Inflammatory macrophage treated with lipopolysaccharide for 1 hour (primary cell): ENCODE measurements at places on chromosomes 3 and 15.
A peak's percentile ranks its signal among the peaks of the same experiment; 100 is the strongest.

GRCh38 chr3:192727032-192727847, at the start of gene FGF12:
FGF12 (minus strand) TSS chr3:192727541.
- DNase-seq: no peak

DNA sequence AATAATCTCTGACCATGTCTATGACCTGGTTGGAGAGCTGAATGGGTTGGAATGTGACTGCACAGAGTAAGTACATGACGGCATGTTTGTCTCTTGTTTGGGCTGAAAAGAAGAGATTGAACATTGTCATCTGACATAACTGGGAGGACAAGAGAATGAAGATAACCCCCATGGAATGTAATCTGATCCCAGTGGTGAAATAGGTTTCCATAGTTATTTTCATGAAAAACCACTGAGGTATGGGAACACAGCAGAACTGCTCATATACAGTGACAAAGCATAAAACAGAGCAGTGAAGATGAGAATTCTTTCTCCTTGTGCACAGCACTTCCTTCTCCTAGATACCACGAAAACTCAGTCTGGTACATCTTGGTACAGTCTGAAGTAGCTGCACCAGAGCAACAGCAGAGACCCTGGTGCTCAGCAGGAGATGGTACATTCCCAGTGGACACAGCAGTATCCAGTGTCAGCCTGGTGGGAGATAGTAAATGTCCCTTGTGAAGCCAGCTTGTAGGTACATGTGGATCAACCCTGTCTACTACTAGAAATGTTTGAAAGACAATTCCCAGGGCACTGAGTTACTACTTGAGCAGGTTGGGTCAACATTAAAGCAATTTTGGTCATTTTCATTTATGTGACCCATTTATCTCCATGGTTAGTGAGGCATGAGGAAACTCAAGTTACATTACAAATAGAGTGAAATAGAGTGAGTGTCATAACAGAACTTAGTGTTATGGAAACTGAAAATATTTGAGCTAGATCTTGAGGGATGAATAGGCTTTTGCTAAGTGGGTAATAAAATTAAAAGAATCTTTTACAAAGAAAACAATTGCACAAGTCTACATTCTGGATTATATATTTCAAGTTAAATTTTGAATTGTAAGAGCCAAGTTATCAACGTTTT, 178.3 kb downstream of the SUCNR1 start:
- DNase-seq: no peak

DNA sequence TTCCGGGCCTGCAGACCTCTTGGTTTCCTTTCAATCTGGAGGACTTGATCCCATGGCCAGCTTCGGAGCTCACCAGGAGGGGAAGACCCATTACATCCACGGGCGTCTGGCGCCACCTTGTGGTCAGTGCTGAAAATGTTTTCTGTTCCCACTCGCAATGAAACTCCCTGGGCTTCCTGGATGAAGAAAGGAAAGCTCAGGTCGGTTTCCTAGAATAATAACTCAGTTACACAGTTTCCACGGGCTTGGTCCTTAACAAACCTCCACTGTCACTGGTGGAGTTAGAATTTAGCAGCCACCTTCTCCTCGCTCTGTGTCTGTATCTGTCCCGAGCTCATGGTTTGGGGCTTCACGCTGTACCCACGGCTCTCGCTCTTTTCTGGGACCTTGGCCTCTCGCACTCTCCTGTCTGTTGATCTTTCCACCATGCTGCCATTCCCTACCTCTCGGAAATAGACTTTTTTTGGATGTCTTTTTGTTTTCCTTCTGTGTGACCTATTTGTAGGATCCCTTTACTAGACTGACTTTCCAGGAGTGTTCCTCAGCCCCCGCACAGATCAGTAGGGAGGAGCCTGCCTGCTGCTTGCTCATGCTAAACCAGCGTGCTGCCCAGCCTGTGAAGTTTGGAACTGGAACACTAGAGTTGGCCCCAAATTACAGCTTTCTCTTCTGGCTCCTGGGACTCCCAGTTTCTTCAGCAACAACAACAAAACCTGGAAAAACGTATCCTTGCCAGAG, 56.3 kb downstream of the IL20RB start:
- DNase-seq: peak; percentile 77

DNA sequence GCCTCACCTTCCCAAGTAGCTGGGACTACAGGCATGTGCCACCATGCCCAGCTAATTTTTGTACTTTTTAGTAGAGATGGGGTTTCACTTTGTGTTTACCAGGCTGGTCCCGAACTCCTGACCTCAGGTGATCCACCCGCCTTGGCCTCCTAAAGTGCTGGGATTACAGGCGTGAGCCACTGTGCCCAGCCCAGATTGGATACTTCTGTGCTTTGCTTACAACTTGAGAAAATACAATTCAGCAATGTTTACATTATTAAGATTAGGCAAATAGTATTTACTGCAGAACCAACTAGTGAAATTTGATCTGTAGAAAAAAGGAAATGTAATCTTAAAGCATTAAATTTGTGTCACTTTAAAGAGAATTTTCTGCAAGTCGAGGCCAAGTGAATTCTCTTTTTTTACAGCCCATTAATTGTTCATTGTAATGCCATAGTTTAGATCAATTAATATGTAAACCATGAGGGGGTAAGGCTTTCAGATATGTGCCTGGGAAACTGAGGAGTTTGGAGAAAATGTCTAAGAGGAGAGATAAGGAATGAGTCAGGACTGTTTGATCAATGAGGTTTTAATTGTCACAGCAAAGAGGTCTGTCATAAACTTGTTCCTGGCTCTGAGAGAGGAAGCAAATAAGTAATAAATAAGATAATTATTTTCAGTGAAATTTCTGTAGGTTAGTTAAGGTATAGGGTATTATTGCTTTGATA, 15.3 kb downstream of the PYDC2 start:
- DNase-seq: no peak

DNA sequence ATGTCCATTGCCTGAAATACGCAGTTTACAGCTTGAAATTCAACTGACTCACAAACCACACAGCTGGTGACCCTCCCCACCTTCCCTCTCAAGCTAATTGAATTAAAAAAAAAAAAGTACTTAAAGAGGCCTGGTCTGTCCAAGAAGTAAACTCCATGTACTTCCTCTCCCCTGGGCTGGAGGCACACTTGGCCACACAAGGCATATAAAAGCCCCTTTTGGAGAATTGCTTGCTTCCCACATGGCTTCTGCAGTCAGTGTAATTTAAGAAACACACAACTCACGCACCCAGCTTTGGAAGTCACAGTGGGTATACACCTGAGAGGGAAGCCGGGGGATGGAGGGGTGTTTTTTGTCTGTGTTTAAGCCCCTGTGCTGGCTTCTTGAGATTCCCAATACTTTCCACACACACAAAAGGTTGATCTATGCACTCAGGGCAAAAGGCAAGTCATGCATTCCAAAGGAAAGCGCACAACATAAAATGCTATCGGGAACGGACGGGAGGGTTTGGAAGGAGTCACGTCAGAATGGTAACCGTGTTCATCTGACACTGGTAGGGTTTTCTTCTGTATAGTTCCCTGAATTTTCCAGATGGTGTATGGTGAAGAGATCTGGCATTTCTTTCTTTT, 106.6 kb upstream of the ALDH1A3 start:
- DNase-seq: no peak

DNA sequence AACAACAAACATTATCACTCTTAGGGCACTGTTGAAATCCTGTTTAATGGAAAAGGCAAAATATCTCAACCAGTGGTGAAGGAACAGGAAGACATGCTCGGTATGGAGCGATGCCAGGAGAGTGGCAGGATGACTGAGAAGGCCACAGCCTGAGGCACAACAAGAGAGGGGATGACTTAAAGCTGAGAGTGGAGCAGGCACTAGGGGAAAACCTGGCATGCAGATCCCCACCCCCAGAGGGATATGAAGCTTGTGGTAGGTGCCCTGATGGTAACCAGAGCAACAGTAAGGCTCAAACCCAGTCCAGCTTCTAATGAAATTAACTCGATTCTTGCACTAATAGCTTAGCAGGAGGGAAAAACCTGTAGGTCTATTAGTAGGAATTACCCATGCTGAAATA, 40.4 kb downstream of the LYSMD4 start:
- no peak for DNase-seq

GRCh38 chr3:140552403-140552802, 125.5 kb upstream of the TRIM42 start:
- no peak for DNase-seq

GRCh38 chr3:42721690-42722089, 19.1 kb upstream of the HHATL start:
- no peak for DNase-seq

GRCh38 chr15:87481126-87481525, 775.4 kb downstream of the NTRK3 start:
- no peak for DNase-seq

DNA sequence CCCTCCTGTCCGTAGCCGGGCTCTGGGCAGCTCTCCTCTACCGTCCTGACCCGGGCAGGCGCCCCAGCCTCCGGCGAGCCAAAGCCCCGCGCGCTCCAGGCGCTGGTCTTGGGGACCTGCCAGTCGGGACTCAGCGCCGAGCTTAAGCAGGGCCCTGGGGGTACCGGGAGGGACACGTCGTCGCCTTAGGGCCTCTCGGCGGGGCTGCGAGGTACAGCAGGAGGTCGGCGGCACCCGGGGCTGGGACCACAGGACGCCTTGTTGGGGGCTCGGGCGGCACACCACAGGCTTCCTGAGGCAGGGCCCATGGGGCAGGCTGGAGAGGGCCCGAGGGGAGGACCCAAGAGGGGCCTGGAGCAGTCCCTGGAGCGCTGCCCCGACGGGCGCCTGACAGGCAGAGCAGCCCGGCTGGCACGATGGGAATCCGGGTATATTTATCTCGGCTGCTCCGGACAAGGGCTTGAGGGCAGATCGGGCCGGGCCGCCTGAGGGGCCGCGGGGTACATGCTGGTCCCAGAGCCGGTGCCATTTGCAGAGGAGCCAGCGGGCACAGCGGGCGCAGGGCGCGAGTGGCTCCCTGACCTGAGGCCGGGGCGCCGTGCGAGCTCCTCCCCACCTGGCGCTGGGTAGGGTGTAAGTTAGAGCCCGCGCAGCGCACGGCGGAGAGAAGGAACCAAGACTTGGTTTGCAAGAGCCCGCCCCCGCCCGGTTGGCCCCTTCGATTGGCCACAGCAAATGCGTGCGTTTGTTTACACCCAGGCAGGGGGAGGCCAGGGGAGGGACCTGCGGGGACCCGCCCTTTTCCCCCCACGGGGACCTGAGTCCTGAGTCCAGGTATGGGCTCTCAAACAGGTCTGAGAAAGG, 574 bp downstream of the SLC38A3 start:
- DNase-seq: no peak

GRCh38 chr15:57506422-57506821, 85.3 kb upstream of the MYZAP start:
- no peak for DNase-seq

DNA sequence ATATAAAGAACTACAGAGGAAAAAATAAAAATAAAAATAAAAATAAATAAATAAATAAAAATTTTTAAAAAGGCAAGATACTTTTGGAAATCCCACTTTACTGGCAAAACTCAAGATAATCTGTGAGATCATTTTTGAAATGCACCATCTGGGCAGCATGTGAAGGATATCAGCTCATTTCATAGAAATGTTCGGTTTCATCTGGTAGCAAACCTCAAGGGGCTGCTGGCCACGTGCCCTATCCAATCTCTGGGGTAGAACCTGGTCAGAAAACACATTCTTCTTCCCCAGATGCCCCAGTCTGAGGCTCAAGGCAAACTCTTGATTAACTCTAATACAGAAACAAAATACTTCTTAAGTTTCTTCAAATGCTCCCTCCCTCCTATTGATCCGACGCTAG, 166.0 kb downstream of the FMN1 start:
- no peak for DNase-seq

- no peak for DNase-seq
Observed at GRCh38 chr3:170889630-170890029, 18.8 kb downstream of the EIF5A2 start.

GRCh38 chr3:39105687-39106063, 1.8 kb downstream of the GORASP1 start:
- DNase-seq: no peak

DNA sequence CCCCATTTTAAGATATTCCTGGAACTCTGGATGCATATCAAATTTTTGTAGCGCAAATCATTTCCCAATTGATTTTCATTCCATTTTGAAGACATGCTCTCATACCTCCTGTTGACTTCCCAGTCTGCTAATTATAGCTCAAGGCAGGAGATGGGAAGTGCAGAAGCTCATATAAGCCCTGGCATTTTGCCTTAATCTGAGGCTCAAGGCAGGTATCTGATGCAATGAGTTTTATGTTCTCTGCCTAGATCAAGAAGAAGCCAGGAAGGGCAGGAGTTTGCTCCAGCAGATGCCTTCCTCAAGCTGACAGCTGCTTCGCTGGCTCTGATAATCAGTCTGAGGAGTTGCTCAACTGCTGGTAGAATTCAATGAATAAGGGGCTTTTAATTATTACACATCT, 65.6 kb upstream of the NEDD4 start:
- DNase-seq: no peak

DNA sequence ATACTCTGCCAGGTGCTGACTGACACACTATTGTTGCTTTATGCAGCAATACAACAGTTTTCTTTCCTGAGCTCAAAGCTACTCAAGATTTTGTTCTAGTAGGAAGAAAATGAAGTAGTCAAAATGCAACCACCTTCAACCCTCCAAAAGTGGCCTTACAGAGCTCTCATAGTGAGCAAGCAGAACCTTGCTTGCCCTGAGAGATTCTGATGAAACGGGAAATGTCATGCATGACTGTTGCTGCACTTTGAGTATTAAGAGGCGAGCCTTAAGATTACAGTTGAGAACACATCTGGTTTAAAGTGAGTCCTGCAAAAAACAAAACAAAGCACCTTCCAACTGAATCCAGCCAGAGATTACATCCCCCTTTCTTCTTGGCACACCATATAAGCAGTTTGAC, 29.7 kb downstream of the MINDY4B start:
- DNase-seq: no peak

GRCh38 chr3:168475704-168476103, 380.0 kb upstream of the GOLIM4 start:
- no peak for DNase-seq

- no peak for DNase-seq
Observed at GRCh38 chr3:184679056-184679816, 32.6 kb downstream of the MAGEF1 start.
